ENCODE measurements at places on chromosomes 1 and 21. TPM values are rescaled to one million over a fixed set of nuclear protein-coding genes. Genes with fewer than 3 reads are reported as not detected.
A peak's percentile ranks its signal among the peaks of the same experiment; 100 is the strongest.

DNA sequence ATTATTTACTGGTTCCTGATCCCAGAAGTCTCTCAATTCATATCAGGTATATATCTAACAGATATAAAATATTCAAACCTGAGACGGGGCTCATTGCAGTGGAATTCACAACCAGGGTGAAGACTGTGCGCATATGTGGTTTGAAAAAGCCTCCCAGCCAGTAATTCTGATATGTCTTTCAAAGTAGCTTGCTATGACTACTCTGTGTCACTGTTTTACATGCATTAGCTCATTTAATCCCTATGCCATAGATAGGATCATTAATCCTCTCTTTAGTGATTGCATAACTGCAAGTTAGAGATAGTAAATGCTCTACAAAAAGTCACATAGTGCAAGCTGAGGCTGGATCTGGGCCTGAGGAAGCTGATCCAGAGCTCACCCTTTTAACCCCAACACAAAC is 251.4 kb downstream of the FMN2 start:
- peak; percentile 92 for ATAC-seq

GRCh38 chr1:70517444-70517843 is 106.4 kb downstream of the CTH start:
- ATAC-seq, result no peak

- no peak for ATAC-seq
These were observed 29.2 kb downstream of the NID1 start for GRCh38 chr1:236035681-236036101.

- ATAC-seq, result peak; percentile 51
These were observed 198.3 kb downstream of the LTN1 start for GRCh38 chr21:28794371-28794851.

GRCh38 chr1:177423090-177423489 is 252.3 kb downstream of the BRINP2 start:
- no peak for ATAC-seq

DNA sequence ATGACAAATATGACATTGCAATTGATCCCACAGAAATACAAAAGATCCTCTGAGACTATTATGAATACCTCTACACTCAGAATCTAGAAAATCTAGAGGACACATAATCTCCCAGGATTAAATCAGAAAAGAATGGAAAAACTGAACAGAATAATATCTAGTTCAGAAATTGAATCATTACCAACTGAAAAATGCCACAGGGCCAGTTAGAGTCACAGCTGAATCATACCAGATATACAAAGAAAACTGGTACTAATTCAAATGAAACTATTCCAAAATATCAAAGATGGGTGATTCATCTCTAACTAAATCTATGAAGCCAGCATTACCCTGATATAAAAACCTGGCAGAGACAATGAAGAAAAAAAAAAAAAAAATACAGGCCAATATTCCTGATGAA is 149.3 kb downstream of the BRINP3 start:
- ATAC-seq, result no peak

DNA sequence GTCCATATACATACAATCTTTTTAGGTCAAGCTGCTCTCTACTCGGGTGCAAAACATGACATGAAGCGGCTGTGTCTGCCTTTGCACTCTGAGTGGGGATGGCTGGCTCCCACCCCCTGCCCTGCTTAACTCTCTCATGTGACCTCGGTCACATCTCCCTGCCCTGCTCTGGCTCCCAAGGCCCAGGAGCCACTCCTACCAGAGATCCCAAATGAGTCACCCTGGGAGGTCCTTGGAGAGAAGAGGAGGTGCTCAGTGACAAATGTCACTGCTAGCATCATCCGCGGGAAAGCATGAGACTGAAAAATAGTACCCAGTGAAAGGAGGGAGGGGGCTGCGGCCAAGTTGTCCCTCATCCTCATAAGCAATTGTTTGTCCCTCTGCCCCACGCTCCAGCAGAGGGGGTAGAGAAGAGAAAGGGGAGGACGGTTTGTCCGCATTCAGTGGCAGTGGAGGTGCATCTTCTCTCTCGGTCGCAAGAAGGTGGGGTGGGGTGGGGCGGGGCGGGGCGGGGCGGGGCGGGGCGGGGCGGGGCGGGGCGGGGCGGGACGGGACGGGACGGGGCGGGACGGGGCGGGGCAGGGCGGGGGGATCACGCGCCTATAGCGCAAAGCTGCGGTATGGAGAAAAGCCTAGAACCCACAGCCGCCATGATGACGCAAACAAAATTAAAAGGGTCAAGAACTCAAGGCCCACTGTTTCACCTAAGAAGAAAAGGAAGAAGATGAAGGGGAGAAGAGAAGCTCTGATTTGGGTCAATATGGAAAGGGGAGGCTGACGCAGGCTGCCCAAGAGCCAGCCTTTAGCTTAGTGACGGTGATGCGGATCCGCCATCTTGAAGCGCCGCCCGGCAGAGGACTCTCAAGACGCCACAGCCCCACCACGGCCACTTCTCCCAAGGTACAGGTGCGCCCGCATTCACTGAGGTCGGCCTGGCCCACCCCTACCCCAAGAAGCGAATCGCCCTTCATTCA is 66.2 kb downstream of the CD46 start:
- ATAC-seq, result no peak

- ATAC-seq, result no peak
These were observed 5.1 kb upstream of the TMEM51 start for GRCh38 chr1:15148475-15148874.

- ATAC-seq, result no peak
These were observed 23.1 kb downstream of the FAM89A start for GRCh38 chr1:231016966-231017365.

DNA sequence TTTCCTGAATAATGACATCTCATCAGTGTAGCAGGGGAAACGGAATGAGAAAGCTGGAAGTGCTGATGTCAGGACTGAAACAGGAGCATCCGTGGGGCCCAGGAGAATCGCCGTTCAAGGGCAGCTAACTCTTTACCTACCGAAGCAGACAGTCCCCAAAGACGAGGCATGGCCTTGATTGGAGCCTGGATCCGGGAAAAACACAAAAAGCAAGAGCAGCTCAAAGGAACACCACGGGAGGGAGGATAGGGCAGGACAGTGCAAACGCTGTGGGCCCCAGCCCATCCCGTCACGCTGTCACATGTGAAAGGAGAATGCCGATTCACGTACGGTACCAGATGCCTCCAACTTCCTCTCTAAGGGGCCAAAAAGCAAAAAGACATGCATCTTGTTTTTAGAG is 34.9 kb downstream of the WNT9A start:
- peak; percentile 42 for ATAC-seq

DNA sequence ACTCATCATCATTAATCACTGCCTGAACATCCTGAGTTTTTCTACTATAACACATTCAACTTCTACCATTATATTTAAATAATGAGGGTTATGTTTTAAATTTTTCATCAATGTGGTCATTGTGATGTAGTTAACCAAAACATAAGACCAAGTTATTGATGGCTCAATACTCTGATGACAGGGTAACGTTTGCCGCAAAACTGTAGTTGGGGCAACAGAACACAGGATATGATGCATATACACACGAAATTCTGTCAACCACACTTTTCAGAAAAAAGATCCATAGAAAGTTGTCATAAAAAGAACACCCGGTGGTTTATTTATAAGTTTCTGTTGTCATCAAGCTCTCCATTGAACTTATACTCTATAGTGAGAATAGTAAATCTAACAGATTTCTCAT is 121.7 kb upstream of the COL11A1 start:
- ATAC-seq, result no peak

- ATAC-seq, result no peak
These were observed 2.8 kb upstream of the C1orf210 start for GRCh38 chr1:43288058-43288784.

GRCh38 chr21:36576441-36576840 is 96.5 kb upstream of the CLDN14 start:
- ATAC-seq, result no peak

GRCh38 chr1:53340660-53341520 is 13.0 kb upstream of the LRP8 start:
- no peak for ATAC-seq

DNA sequence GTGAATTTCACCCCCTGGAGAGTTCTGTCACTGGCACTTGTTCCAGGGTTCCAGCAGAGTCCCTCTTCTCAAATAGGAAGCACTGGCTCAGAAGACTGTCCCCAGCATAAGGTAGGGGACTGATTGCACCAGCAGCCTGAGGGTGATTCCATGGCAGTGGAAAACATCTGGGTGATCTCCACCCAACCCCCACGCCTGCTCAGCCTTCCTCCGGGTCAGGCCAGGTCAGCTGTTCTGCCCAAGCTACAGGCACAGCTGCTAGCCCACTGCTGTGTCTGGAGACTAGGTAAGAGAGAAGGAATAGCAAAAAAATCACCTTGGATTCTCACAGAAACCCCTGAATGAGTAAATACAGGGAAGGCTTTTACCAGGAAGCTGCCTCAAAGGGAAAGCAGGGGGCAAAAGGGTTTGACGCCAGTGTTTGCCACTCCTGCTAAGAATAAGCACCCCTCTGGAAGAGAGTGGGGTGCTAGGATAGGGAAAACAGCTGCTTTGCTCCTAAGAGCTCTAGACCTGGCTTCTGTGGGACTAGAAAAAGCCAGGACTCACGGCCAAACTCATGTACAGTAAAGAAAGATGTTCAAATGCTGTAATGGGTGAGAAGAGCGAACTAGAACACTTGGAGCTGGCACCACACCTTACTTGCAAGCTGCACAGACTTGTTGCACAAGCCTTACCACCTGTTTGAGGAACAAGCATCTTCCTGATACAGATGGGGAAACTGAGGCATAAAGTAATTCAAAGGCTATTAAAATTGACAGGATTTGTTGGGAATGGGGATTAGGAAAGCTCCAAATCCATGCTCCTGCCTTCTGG is 1.0 kb upstream of the DENND2D start:
- no peak for ATAC-seq

DNA sequence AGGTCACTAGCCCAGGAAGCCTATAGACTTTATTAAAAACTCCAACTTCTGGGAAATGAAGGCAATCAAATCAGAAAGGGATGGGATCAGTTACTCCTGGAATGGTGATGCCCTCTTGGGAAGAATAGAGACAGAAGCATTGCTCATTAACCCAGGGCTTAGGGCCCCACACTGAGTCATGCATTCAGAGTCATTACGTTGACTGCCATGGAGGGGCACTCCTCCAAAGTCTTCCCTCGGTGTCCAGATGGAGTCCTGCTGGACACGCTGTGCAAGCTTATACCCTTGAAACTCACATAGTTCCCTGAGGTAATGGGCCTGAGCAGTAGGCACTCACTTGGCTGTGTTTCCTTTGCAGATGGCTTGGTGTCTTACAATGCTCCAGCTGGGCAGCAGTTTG is 35.2 kb upstream of the HSD17B7 start:
- no peak for ATAC-seq

- no peak for ATAC-seq
These were observed 8.9 kb upstream of the ITLN2 start for GRCh38 chr1:160963521-160963920.

DNA sequence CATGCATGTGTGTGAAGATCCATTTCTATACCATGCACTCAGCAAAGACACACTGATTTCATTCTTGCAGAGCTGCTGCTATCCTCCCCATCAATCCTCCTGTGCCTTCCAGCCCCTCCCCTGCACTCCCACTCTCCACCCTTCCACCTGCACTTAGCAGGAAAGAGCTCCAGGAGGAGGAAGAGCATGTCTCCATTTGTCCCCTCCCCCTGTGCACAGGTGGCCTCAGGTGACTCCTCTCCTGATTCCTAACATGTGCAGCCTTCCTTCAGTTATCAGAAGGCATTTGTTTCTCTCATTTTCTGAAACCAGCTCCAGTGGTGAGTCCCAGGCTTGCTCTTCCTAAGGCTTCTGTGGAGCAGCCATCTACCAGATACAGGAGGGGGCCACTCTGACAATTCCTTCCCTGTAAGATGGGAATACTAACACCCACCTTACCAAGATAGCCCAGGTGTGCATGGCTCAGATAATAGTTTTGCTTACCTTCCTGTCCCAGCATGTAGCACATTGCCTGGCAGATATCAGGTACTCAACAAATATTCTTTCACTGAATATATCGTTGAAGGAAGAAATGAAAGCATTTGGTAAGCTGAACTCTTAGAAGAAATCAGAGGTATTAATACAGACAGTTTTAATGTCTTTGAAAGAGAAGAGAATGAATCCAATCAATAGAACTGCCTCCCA is 21.9 kb upstream of the FAM3B start:
- ATAC-seq, result no peak

GRCh38 chr1:8950309-8950708 is 4.6 kb downstream of the CA6 start:
- ATAC-seq, result no peak

- peak; percentile 80 for ATAC-seq
These were observed 517 bp upstream of the H3-3A start for GRCh38 chr1:226061841-226062557.

GRCh38 chr1:151993734-151994496 is at the start of gene S100A10:
Gene S100A10 (minus strand): TSS chr1:151993859. CDS start chr1:151986230, 7,629 bp downstream.
- ATAC-seq, result peak; percentile 86

GRCh38 chr1:15681349-15682292 is 2.5 kb upstream of the PLEKHM2 start:
- no peak for ATAC-seq

GRCh38 chr1:183588827-183589226 is 1.4 kb downstream of the NCF2 start:
- ATAC-seq, result no peak

DNA sequence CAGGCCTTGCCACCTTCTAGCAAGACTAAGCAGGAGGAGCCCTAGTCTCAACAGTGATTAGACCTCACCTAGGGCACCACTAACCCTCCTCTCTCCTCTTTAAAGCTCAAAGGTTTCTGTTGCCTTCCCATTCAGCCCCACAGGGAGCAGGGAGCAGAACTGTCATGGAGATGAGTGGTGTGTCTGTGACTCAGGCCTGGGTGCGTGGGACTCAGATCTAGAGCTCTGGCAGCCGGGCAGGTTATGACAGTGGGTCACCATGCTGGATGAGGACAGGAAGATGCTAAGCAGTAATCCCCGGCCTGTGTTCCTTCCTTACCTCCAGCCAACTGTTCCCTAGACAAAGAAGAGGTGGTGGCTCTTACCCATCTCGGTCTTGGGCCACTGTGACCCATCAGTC is 60.1 kb upstream of the COA6 start:
- no peak for ATAC-seq

GRCh38 chr1:106584107-106584506 is 472.4 kb upstream of the PRMT6 start:
- no peak for ATAC-seq

- ATAC-seq, result no peak
These were observed 79.3 kb upstream of the LAMC2 start for GRCh38 chr1:183106746-183107145.

Gene FCRL1
- not detected for total RNA-seq

Gene ADCY10
- 0.60 TPM for total RNA-seq

Gene RNU1-4
- 10,501 TPM for total RNA-seq

Gene ABCG1
- total RNA-seq, result 1.0 TPM

Gene WDR3
- 32.4 TPM for total RNA-seq

Gene HMGN1
- 252 TPM for total RNA-seq

Gene MDM4
- total RNA-seq, result 28.7 TPM

Gene KRTAP13-2
- not detected for total RNA-seq

Gene FCER1A
- not detected for total RNA-seq

Gene CRYBG2
- total RNA-seq, result 0.25 TPM

Gene CRYZ
- total RNA-seq, result 20.1 TPM

Gene DAB1
- 17.1 TPM for total RNA-seq

Gene KCNK1
- total RNA-seq, result 0.31 TPM

Data from motor neuron (in vitro differentiated cells).